ENCODE measurements at places on chromosomes 11 and 22. TPM values are rescaled to one million over a fixed set of nuclear protein-coding genes. Genes with fewer than 3 reads are reported as not detected.

CHEK1 gene
- total RNA-seq = 61.2 TPM

KDM4E gene
- total RNA-seq = not detected

PAMR1 gene
- 512 TPM for total RNA-seq

ELP4 gene
- total RNA-seq = 22.2 TPM

BLID gene
- 22.6 TPM for total RNA-seq

CCDC87 gene
- 0.25 TPM for total RNA-seq

OR5W2 gene
- total RNA-seq = not detected

C11orf21 gene
- not detected for total RNA-seq

FGF19 gene
- total RNA-seq = not detected

IFITM2 gene
- 11.0 TPM for total RNA-seq

MIOX gene
- not detected for total RNA-seq

PCSK7 gene
- 69.6 TPM for total RNA-seq

CHRNA10 gene
- total RNA-seq = 0.66 TPM

SLC37A2 gene
- 6.5 TPM for total RNA-seq
